ENCODE measurements at places on chromosomes 11 and 22.
A peak's percentile ranks its signal among the peaks of the same experiment; 100 is the strongest.

- no peak for DNase-seq
Observed at GRCh38 chr11:8533332-8533731, 60.7 kb downstream of the STK33 start.

GRCh38 chr11:118527109-118527508 lies at the start of gene TTC36:
TTC36 (plus strand) TSS chr11:118527474; CDS start chr11:118527495, 21 bp downstream.
- DNase-seq: no peak

DNA sequence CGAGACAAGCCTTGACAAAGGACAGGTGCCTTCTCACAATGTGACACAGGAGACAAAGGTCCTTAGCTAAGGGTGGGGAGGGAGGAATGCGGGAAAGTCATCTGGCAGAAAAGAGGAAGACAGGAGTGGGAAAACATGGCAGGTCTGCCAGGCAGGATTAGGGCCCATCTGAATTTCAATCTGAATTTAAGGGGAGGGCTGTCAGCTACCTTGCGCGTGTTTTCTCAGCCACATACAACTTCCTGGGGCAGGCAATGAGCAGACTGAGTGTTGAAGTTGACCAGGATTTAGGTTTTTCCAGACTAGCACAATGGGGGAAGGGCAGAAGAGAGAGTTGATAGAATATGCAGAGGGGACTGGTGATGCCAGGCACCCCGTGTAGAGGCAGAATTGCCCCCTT lies 66.7 kb upstream of the LARGE1 start:
- no peak for DNase-seq

- DNase-seq: no peak
Observed at GRCh38 chr22:25069426-25069757, 116.9 kb downstream of the KIAA1671 start.

- no peak for DNase-seq
Observed at GRCh38 chr22:39090426-39091064, 6.5 kb upstream of the APOBEC3H start.

DNA sequence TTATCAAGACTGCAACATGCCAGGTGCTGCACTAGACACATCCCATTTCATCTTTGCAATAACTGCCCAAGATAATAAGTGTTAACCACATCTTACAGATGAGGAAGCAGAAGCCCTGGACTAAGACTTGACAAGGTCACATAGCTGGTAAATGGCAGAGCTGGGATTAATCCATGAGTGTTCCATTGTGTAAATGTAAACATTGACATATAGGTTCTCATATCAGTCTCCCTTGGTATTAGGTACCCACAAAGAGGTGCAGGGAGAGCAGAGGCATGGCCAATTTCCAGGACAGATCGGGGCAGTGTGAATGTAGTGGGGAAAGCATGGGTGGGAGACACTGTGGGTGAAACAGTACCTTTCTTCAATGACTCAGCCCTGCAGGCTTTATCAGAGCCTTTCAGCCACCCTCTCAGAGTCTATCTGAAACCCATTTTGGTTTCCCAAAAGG lies 17.9 kb downstream of the MICAL2 start:
- DNase-seq: no peak

DNA sequence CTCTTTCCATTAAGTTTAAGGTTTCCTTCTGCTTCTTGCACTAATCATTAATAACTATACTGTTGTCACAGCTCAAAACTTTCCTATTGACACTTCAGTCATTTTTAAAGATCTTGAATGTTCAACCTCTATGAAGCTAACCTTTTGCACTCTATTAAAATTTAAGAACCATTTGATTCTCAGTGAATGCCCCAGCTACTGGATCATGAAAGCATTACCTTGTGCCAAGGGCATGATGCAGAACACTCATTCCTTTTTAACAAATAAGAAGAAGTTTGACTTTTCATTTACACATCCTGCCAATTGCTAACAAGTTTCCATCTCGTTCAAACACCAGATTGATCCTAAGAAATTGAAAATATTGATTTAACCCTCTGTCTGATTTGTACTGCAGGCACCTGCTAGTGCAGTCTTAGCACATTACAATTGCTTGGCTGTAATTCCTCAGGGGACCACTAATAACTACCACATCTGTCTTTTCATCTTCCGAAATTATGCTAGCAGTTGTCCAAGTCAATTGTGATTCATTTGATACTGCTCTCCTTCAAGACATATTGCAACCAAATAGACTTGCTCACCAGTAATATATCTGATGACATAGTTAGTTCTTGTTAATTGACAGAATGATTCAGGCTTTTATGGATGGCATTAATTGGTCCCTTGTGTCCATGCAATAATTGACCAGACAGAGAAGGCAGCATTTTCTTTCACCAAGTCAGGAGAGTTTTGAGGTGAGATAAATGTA lies 158.4 kb downstream of the TEAD1 start:
- no peak for DNase-seq

GRCh38 chr11:35165030-35165422 lies 26.1 kb downstream of the CD44 start:
- DNase-seq: no peak

GRCh38 chr11:57357856-57358255 lies 19.7 kb downstream of the P2RX3 start:
- DNase-seq: no peak

DNA sequence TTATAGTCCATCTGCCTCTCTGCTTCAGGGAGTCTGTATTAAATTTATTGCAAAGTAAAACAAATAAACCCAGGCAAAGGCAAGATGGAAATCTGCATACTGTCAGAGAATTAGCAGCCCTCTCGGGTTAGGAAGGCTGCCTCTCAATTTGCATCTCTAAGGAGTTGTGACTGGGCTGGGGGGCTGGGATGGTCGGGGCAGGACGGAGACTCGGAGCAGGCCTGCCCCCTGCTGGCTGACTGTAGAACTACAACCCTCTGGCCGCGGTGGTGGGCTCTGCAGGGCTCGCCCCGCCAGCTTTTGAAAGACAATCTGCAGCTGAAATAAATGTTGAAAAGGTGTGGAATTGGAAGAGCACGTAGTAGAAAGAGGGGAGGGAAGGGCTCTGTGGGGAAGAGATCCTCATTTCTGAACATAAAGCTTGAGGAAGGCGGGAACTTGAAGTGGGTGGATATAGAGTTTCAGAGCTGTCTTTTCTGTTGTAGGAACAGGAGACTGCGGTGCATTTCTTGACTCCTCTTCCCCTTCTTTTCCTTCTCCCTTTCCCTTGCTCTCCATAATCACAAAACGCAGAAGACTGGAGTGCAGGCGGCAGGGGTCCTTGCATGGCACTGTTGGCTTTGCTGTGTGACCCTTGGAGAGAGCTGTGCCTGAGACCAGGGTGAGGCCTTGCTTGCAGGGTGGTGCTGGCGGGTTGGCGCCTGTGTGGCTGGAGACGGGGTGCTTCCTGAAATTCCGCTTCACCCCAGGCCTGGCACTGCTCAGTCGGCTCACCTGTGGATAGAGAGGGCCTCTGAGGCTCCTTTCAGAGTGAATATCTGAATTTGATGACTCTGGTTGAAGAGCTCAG lies 22.6 kb upstream of the PKNOX2 start:
- peak; percentile 72 for DNase-seq

GRCh38 chr11:78248903-78249302 lies 60.2 kb downstream of the USP35 start:
- no peak for DNase-seq

- peak; percentile 37 for DNase-seq
Observed at GRCh38 chr22:34812631-34813030, 253.3 kb upstream of the ISX start.

DNA sequence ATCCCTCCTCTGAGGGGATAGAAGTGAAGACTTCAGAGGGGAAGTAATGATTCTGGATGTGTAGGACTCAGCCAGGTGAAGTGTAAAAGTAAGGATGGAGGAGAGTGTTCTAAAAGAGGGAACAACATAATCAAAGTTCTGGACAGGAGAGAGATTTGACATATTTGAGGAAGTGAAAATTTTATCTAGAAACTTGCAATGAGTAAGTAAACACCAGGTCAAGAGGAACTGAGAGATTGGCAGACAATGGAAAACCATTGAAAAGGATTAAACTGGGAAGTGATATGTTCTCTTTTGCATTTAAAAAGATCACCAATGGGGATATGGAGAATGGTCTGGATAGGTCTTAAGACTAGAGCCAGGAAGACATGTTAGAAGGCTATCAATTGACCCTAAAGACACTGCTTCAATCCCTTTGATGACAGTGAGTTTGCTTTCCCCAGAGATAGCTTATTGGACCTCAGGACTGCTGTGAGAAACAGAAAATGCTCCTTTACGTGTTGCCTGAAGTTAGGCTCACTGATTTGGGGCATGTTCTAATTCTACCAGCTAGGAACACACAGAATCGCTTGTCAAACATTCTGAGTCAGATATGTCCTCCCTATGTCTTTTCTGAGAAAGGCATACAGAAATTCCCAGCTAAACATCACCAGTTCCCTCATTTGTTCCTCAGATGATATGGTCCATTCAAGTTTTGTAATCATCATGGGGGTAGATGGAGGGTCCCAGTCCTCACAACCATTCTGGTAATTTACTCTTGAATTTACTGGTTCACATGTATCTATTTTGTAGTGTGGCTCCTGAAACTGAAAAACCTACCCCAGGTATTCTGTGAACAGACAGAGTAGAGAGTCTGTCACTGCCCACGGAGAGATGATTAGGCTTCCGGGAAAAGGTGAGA lies 144.9 kb downstream of the MAML2 start:
- DNase-seq: no peak

DNA sequence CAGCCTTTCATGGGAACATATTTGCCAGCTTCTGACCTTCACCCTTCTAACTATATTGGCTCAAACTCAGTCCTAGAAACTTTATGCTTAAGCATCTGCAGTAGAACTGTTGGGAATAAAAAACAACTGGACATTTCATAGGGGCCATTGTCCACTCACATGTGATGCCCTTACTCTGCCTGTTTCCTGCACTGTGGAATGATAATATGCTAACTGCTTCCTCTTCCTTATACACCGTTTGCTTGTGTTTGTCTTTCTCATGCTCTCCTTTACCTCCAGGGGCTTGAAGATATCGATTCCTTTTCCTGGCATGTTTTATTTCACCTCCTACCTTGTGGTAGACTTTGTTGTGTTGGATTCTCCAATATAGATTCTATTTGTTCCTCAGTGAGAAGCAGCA lies 333.0 kb upstream of the DDI1 start:
- DNase-seq: no peak

GRCh38 chr11:79671401-79671800 lies 230.6 kb upstream of the TENM4 start:
- DNase-seq: peak; percentile 20

GRCh38 chr11:22829231-22830081 lies at the start of gene SVIP:
SVIP (minus strand) TSS chr11:22829801; CDS start chr11:22829748, 53 bp downstream.
- DNase-seq: peak; percentile 95

DNA sequence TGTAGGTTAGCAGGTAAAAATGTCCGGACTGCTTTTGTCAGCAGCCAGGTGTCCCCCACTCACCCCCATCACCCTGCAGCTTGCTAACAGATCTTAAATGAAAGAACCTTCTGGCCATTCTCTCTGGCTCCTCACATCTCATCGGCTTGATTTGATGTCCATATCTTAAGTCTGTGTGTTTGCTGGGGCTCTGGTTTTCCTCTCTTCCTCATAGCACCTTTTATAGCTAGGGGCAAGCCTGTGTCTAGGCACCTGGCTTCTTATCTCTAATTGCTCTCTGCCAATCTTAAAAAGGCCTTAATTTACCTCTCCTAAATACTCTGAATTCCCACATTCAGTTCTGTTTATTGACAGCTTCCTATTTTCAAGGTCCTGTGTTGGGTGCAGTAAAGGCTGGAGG lies 72.0 kb downstream of the ARHGAP42 start:
- no peak for DNase-seq

- no peak for DNase-seq
Observed at GRCh38 chr11:35358391-35358790, 61.0 kb downstream of the SLC1A2 start.

DNA sequence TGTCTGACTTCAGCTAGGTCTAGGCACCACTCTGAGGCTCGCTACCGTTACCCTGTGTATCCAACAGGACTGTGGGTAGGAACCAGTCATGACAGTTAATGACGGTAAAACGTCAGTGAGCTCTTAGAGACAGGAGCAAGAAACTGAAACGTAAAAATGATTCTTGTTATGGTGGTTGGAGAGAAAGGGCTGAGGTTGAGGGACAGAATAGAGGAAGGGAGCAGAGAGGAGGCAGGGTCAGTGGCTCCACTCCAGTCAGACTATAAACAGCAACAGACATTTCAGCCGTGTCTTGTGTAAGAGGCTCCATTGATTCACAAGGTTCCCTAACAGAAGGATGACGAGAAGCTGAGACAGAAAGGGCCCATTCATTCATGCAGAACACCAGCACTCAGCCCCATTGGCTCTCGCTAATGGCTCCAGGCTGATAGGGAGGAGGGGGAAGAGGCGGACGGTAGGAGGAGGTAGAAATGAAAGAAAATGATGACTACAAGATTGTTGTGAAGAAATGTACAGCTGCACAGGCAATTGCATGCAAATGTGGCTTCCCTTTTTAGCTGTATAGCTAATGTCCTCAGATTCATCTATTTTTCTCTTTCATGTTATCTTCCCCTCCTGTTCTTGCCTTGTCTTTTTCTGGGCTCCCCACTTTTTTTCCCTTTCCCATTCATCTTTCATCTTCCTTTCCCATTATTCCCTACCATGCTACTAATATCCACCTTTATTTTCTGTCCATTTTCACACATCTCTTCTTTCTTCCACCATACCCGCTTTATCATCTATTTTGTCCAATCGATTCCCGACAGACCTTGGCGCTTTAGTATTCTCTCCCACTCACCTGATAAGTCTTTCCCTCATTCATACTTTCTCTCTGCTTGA lies 34.3 kb downstream of the ETS1 start:
- DNase-seq: no peak

- peak; percentile 43 for DNase-seq
Observed at GRCh38 chr11:7480113-7480512, 5.2 kb upstream of the OLFML1 start.

GRCh38 chr11:22780952-22781593 lies 48.5 kb downstream of the SVIP start:
- DNase-seq: no peak

DNA sequence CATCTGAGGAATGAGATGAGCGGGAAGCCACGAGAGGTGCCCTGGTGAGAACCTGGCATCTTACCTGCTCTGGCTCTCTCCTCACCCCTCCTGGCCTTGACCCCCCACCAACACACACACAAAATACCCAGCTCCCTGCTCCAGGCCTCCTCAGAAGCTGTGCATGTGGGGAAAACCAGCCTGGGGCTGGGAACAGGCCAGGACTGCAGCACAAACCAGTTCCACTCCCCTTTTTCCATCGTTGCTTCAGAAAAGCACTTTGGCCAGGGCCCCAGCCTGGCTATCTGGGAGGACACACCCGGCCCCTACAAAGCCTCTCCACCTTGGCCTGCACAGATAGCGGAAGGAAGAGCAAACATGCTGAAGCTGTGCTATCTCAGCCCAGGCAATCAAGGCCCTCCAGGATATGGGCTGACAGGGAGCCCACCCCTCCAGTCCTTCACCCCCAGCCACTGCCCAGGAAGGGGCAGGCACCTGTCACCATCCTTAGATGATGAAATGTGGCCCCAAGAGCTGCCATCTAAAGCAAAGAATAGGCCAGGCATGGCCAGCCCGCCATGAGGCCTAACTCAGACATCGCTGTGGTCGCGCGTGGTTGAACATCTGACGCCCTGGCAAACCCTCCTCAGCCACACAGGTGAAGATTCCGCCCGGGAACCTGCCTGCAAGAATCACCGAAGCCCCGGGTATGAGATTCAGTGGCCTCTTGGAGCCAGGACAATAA lies 35.4 kb downstream of the PISD start:
- DNase-seq: peak; percentile 46

- peak; percentile 65 for DNase-seq
Observed at GRCh38 chr22:17997456-17997855, 26.9 kb downstream of the MICAL3 start.

GRCh38 chr11:77196961-77197360 lies 68.9 kb downstream of the MYO7A start:
- DNase-seq: no peak

Data from astrocyte of the hippocampus (primary cell).